Aortic smooth muscle cell (primary cell): ENCODE measurements at places on chromosomes 7 and 10. TPM values are rescaled to one million over a fixed set of nuclear protein-coding genes. Genes with fewer than 3 reads are reported as not detected.

PLPP4 gene
- 0.25 TPM in 1 of 2 replicates, not detected in the other for total RNA-seq

CALHM1 gene
- not detected in 2 replicates for total RNA-seq

PHKG1 gene
- 2.0 and 9.4 TPM in 2 replicates for total RNA-seq

RASA4B gene
- total RNA-seq: 13.3 and 19.4 TPM in 2 replicates

POLR2J2 gene
- total RNA-seq: 4.7 and 5.9 TPM in 2 replicates

TMEM176A gene
- not detected in 2 replicates for total RNA-seq

TRPV5 gene
- total RNA-seq: not detected in 2 replicates

TMEM130 gene
- total RNA-seq: 0.25 and 0.40 TPM in 2 replicates

TAS2R40 gene
- total RNA-seq: not detected in 2 replicates

SUN3 gene
- total RNA-seq: not detected in 2 replicates

MSS51 gene
- 1.1 and 1.2 TPM in 2 replicates for total RNA-seq

FRMPD2 gene
- total RNA-seq: not detected in 2 replicates

MLXIPL gene
- total RNA-seq: under 0.01 TPM in 1 of 2 replicates, not detected in the other

GLI3 gene
- total RNA-seq: 3.0 and 3.7 TPM in 2 replicates

TMEM184A gene
- total RNA-seq: not detected in 2 replicates

MYL10 gene
- total RNA-seq: not detected in 2 replicates

GPR15LG gene
- not detected in 2 replicates for total RNA-seq

FGFBP3 gene
- 0.56 and 1.1 TPM in 2 replicates for total RNA-seq

ANKRD2 gene
- 0.50 and 1.5 TPM in 2 replicates for total RNA-seq

CFAP70 gene
- total RNA-seq: 1.6 and 2.0 TPM in 2 replicates

FEZF1 gene
- not detected in 2 replicates for total RNA-seq

TCTN3 gene
- 30.1 and 32.0 TPM in 2 replicates for total RNA-seq

ADCY1 gene
- 0.12 and 0.13 TPM in 2 replicates for total RNA-seq

C10orf53 gene
- total RNA-seq: not detected in 2 replicates

TLX1 gene
- total RNA-seq: not detected in 2 replicates

ZNF853 gene
- 0.06 and 0.13 TPM in 2 replicates for total RNA-seq

MUC3A gene
- not detected in 2 replicates for total RNA-seq

SPDYE18 gene
- total RNA-seq: 0.26 and 0.56 TPM in 2 replicates

CNNM1 gene
- total RNA-seq: under 0.01 TPM in 1 of 2 replicates, not detected in the other

ERVW-1 gene
- total RNA-seq: not detected in 2 replicates

LRRC27 gene
- total RNA-seq: 14.9 and 17.8 TPM in 2 replicates

NODAL gene
- not detected in 2 replicates for total RNA-seq

PPP1R3C gene
- total RNA-seq: 92.1 and 124 TPM in 2 replicates

ZFAND2A gene
- total RNA-seq: 13.2 and 13.3 TPM in 2 replicates

FAM237B gene
- not detected in 2 replicates for total RNA-seq
